NCI-H1105 treated with DMSO at 0.1 percent for 48 hours (cell line): ENCODE measurements at places on chromosomes 7 and 10.

GRCh38 chr10:43254881-43255633, 11.8 kb downstream of the RASGEF1A start:
- no peak for DNase-seq

- no peak for DNase-seq
These were observed 36.6 kb downstream of the KCNH2 start for GRCh38 chr7:150941351-150942000.

GRCh38 chr7:151518105-151518946, 1.4 kb downstream of the RHEB start:
- DNase-seq: no peak

- no peak for DNase-seq
These were observed 102.6 kb upstream of the DDC start for GRCh38 chr7:50667789-50668226.

- no peak for DNase-seq
These were observed 65.8 kb downstream of the PIP4K2A start for GRCh38 chr10:22648547-22648961.

GRCh38 chr7:1436608-1437007, 22.7 kb downstream of the MICALL2 start:
- DNase-seq: no peak

GRCh38 chr10:17085011-17085725, 44.4 kb downstream of the CUBN start:
- no peak for DNase-seq

GRCh38 chr10:44949915-44950314, 9.7 kb upstream of the RASSF4 start:
- no peak for DNase-seq

- DNase-seq: no peak
These were observed 217.2 kb upstream of the PLXNA4 start for GRCh38 chr7:132793474-132793873.

DNA sequence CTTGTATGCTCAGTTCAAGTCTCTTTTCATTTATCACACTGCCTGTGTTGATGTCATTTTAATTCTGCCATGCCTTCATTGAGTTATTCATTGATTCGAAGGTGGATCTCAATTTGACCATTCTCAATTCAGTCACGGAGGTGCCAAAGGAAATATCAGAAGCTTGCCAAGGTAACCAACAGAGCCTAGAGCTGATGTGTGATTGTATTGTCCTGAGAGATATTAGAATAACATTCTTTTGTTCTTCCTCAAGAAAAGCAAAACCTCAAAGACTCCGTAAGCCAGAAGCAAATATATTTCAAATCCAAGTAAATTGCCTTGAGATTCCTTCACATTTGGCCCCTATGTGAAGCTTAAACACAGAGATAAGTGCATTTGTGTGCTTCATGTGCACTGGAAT, 345.3 kb downstream of the CXCL12 start:
- no peak for DNase-seq

GRCh38 chr7:139231513-139232376, 708 bp downstream of the UBN2 start:
- DNase-seq: peak; percentile 48

DNA sequence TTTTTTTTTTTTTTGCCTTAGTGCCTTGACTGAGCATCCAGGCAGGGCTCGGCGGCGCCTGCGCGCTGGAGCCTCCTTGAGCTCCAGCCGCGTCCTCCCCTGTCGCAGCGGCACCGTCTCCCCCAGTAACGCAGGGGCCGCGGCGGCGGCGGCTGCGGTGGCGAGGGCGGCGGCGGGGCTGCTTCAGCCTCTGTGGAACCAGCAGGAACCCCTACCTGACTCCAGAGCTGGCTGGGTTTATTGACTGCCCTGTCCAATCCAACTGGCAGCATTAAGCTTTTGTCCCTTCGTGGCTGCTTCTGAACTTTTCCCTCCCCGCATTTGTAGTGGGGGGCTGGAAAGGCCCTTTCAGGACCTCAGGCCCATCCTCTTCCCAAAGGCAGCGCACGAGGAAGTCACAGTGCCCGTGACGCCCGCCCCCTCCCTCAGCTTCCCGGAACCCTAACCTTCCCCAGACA, at the start of gene GPR85:
GPR85 (minus strand) TSS at position 397 of the 458 bp plus-strand sequence. CDS start 2,106 bp downstream, outside the sequence.
- DNase-seq: peak; percentile 58

DNA sequence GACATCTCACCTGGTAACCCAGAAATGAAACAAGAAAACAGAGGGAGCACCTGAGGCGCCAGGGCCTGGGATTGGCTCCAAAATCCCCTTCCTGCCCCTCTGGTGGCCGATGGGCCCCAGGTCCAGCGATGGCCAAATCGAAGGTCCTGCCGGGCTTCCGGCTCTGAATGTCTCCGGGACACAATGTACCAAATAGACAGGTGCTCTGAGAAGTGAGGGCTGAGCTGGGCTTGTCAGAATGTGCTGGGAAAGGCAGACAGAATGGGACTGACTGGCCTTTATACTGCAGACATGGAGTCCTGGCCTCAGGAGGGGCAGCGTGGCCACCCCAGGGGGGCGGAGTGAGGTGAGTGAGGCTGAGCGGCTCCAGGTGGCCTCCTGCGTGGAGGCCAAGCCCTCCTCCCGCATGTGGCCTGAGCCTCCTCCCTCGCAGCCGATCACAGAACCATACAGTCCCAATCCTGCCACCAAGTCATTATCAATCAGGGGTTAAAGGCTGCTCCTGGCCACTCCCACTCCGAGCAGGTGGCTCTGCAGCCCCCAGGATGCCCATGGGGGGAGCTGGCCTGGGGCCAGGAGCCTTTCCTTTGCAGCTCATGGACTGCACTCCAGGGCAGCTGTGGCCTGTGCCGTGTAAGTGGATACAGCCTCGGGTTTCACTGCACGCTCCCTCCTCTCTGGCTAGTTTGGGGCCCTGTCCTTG, 185.5 kb downstream of the ADARB2 start:
- DNase-seq: peak; percentile 17

DNA sequence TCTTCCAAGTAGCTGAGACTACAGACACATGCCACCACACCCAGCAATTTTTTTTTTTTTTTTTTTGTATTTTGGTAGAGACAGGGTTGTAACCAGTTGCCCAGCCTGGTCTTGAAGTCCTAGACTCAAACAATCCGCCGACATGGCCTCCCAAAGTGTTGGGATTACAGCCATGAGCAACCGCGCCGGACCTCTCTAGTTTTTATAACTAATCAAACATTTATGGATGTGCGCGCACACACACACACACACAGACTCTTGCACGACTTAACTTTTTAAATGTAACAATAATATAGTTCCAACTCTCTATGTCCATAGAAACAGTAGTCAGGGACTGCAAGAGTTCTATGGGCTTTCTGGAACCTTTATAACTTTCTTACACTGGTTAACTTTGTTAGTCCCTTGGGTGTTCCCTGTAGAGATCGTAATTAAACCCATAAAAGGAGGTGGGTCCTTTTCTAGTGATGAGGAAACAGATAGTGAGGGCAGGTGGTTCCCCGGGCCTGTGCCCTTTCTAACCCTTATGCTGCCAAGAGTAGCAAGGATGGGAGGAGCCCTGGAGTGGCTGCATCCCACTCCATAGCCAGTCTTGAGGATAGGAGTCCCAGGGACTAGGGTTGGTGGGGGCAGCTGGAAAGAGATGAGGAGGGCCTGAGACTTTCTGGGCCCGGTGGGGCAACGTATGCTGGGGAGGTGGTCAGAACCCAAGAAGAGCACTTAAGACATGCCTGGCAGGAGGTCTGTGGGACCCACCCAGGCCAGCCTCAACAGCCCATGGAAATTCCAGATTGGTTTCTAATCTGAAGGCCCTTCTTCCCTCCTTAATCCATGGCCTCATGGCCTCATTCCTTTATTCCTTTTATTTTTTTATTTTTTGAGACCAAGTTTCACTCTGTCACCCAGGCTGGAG, 8.6 kb downstream of the MARVELD1 start:
- no peak for DNase-seq

DNA sequence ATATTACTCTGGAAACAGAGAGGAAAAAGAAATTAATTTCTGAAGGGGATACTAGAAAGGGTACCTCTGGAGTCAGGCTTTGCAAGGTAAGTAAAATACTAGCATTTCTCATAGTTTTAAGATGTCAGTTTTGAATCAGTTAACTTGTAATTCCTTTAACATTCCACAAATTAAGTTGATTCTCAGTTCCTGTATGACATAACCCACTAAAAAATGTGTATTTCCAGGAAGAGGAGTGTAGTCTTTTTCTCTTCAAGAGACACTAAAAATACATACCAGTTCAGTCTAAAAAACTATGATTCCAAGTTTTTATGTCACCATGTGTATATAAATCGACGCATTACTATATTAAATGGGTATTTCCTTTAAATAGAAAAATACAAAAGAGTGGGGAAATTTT, 113.2 kb downstream of the CDK6 start:
- DNase-seq: no peak

- no peak for DNase-seq
These were observed 103.2 kb downstream of the IPMK start for GRCh38 chr10:58164517-58164916.

GRCh38 chr7:26193432-26194207, 6.9 kb downstream of the HNRNPA2B1 start:
- no peak for DNase-seq

DNA sequence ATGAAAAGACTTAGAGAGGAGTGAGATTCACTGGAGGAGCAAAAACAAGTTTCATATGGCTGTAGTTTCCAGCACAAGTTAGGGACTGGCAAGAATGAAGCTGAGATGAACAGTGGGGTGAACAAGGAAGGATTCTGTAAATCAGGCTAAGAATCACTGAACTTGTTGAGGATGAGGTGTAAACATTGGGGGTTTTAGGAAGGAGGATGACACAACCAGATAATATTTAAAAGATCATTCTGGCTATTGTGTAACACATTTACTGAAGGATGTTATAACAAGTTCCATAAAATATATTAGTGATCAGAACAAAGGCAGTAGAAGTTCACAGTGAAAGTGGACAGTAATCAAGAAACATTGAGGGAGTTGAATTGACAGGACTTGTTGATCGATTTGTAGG, 68.9 kb downstream of the CD36 start:
- DNase-seq: no peak

- no peak for DNase-seq
These were observed 435.9 kb downstream of the PLXNA4 start for GRCh38 chr7:132140341-132140740.

- peak; percentile 19 for DNase-seq
These were observed 66.3 kb upstream of the EFCAB10 start for GRCh38 chr7:105647591-105647990.

- DNase-seq: no peak
These were observed 661.7 kb upstream of the AUTS2 start for GRCh38 chr7:68936471-68937035.

- no peak for DNase-seq
These were observed 48.7 kb upstream of the MAGI2 start for GRCh38 chr7:79502151-79502550.

DNA sequence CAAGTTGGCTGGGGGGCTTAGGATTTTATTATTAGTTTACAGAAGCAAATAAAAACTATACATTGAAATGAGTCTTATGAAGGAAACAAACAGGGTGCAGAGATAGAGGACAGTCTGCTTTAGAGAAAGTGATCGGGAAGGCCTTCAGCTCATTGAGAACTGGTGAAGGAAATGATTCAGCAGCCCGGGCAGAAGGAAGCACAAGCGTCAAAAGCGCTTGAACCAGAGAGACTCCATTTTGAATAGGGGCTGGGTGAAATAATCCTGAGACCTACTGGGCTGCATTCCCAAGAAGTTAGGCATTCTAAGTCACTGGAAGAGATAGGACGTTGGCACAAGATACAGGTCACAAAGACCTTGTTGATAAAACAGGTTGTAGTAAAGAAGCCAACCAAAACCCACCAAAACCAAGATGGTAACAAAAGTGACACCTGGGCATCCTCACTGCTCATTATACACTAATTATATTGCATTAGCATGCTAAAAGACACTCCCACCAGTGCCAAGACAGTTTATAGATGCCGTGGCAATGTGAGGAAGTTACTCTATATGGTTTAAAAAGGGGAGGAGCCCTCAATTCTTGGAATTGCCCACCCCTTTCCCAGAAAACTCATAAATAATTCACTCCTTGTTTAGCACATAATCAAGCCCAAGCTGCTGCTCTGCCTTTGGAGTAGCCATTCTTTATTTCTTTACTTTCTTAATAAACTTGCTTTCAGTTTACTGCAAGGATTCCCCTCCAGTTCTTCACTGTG, 83.1 kb upstream of the MPP7 start:
- no peak for DNase-seq

DNA sequence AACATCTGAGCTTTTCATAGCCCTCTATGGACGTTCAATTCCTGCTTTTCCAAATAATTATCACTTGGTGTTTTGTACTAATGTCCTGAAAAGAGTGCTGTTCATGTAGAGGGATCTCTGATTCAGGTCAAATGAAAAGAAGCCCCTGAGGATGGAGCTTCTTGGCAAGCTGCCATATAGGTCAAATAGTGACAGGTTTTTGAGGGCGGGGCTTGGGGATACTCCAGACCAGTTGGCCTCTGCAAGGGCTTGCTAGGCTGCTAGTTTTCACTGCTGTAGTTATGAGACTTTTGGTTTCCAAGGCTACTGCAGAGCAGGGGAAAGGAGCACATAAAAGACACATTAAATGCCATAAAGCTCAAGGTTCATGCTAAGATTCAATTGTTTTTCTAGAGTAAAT, 257.2 kb upstream of the CACNA2D1 start:
- peak; percentile 66 for DNase-seq

- DNase-seq: peak; percentile 69
These were observed 24.9 kb downstream of the NRBF2 start for GRCh38 chr10:63157845-63158624.

- no peak for DNase-seq
These were observed 195.9 kb downstream of the XPNPEP1 start for GRCh38 chr10:109727436-109727835.

DNA sequence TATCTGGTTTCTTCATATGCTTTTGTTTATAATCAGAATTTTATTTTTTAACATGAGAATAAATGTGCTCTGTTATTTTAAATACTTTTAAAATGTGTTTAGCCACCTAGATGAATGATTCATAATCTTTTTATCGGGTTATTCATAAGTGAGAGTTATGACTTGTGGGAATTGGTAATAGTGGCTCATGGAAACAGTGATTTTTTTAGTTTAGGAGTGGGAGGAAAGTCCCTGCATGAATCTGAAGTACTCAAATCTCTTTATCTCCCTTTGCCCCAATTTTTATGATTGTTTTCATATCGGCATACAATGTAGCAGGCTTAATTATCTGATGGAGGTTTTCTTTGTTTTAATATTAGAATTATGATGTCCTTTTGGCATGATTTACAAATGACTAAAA, 42.9 kb downstream of the TAX1BP1 start:
- DNase-seq: no peak

GRCh38 chr7:4113976-4114375, 568.1 kb upstream of the FOXK1 start:
- no peak for DNase-seq

DNA sequence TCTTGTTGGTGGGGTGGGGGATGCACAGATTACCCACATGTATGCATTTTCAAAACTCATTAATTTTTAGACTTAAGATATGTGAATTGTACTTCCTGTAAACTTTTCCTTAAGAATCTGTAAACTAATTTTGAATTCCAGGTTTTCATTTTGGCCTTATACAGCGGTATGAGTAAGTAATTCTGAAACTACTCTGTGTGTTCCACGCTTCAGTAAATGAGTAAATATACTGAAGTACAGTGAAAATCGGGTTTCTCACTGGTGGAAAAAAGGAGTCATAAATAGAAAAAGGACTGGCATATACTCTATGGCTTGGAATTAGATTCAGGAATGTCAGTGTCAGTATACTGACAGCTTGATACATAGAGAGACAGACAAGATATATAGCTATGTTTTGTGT, 72.8 kb downstream of the CTTNBP2 start:
- DNase-seq: no peak

- no peak for DNase-seq
These were observed 8.3 kb downstream of the ZNF853 start for GRCh38 chr7:6623589-6624245.

- DNase-seq: peak; percentile 76
These were observed 428.3 kb upstream of the NPVF start for GRCh38 chr7:25656581-25657026.

GRCh38 chr7:77284005-77284404, 84.4 kb upstream of the FGL2 start:
- DNase-seq: no peak
